M059J (cell line): ENCODE measurements at places on chromosomes 11 and 22.

DNA sequence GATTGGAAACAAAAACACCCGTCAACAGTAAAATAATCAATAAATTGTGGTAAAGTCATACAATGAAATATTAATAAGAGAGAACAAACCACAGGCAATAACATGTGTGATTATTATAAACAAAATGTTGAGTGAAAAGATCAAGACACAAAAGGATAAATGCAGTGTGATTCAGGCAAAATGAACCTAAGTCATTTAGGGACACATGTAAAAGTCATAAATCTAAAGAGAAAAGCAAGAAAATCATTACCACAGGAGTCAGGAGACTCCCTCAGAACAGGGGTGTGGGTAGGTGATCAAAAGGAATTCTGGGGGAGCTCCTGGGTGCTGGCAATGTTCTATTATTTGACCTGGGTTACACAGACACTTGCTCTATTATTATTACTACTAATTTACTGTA is 47.9 kb upstream of the PPP2R1B start:
- DNase-seq: peak; percentile 10

- peak; percentile 7 for DNase-seq
Observed at GRCh38 chr11:132258875-132259274, 888.5 kb downstream of the NTM start.

- peak; percentile 82 for DNase-seq
Observed at GRCh38 chr22:36331912-36332622, 55.7 kb downstream of the MYH9 start.

- DNase-seq: peak; percentile 65
Observed at GRCh38 chr11:106468086-106468485, 390.6 kb downstream of the AASDHPPT start.

DNA sequence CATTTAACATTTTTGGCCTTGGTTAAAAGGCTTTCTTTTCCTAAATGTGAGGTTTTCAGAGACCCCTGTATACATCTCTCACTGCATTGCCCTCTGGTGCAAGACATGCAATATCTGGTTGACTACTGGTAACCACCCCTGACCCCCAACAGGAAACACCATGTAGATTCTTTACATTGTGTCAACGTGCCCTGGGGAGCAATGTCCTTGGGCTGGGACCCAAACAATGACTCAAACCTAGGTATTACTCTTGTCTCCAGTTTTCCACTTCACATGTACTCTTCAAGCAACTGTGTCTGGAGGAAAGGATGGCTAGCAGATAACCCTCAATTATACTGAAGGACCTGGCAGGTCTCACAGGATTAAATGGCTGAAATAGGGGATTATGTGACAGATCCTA is 1.1 kb upstream of the GPR83 start:
- no peak for DNase-seq

- peak; percentile 22 for DNase-seq
Observed at GRCh38 chr11:61056571-61056970, 45.7 kb upstream of the CD5 start.

DNA sequence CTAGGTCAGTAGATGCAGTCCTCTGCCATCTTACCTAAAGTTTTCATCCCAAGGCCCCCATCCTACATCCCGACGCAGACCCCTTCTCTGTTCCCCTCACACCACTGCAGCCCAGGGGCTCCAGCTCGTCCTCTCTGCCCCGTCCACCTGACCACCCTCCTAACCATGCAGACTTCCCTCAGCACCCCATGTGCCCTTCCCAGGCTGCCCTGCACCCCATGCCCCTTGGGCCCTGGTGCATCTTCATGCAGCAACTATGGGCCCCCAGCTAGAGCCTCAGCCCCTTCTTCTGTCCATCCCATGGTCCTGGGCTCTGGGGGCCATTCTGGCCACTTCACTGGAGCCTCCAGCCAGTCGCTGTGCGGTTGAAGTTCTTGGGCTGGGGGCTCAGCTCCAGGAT is 2.9 kb downstream of the PRR33 start:
- no peak for DNase-seq

GRCh38 chr11:113477321-113477720 is 2.1 kb upstream of the DRD2 start:
- no peak for DNase-seq
